ENCODE measurements at places on chromosomes 1 and 21. TPM values are rescaled to one million over a fixed set of nuclear protein-coding genes. Genes with fewer than 3 reads are reported as not detected.
A peak's percentile ranks its signal among the peaks of the same experiment; 100 is the strongest.

DNA sequence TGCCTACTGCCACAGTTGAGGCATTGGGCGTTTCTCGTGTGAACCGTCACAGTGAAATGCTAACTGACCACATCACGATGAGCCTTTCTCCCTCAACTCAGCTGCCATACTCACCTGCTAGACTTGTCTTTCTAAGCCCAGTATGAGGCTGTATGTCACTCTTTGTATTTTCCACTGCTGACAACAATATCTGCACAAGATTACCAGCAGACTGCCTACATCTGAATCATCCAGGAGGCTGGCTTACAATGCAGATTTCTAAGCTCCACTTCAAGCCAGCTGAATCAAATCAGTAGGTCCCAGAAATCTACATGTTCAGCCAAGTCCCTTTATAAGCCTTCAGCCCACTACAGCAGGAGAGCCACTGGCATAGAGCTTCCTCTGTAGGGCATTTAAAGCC lies 355.0 kb upstream of the DUSP10 start:
- no peak for DNase-seq

- no peak for DNase-seq
These were observed 45.8 kb upstream of the PDE9A start for GRCh38 chr21:42607525-42608102.

Gene CR1
- total RNA-seq, result 21.5 TPM

Gene BMP8B
- 1.7 TPM for total RNA-seq

DNA sequence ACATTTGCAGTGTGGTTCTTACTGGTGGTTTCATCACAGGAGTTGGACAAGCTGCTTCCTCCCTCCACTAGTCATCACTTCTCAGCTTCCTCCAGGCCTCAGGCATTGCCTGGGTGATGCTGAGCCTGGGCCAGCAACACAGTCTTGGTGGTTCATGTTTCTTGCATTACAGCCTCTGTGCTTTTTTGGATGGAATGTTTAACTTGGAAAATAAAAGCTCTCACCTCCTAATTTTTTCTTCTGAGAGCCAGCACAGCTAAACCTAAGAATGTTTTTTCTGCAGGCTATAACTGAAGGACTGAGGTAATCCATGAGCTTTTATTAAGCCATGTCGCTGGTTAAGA lies 66.1 kb upstream of the RHOU start:
- DNase-seq, result no peak

GRCh38 chr21:37800456-37801061 lies 115.7 kb downstream of the KCNJ6 start:
- no peak for DNase-seq

DNA sequence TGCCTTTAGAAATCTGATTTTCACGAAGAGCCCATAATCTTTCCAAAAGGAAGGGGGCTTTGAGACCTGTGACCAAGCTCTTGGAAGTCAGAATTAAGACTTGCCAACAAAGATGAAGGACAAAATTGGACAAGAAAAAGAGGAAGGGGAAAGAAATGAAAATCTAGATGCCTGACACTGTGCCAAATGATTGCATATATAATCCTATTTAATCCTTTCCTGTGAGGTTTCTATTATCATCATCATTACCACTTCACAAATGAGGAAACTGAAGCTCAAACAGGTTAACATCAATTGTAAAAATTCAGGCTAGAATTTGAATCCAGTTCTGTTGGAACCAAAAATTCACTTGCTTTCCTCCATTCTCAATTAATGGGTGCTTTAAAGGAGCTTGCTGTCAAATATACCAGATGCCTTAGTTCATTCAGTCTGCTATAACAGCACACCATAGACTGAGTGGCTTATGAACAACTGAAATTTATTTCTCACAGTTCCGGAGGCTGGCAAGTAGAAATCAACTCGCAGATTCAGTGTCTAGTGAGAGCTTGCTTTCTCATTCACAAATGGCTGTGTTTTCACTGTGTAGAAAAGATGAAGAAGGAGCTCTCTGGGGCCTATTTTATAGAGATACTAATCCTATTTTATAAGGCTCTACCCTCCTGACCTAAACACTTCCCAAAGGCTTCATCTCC lies 197.5 kb upstream of the ST6GALNAC5 start:
- DNase-seq, result no peak

Gene LRRC71
- total RNA-seq, result 5.3 TPM

Gene GBP2
- total RNA-seq, result 48.8 TPM

DNA sequence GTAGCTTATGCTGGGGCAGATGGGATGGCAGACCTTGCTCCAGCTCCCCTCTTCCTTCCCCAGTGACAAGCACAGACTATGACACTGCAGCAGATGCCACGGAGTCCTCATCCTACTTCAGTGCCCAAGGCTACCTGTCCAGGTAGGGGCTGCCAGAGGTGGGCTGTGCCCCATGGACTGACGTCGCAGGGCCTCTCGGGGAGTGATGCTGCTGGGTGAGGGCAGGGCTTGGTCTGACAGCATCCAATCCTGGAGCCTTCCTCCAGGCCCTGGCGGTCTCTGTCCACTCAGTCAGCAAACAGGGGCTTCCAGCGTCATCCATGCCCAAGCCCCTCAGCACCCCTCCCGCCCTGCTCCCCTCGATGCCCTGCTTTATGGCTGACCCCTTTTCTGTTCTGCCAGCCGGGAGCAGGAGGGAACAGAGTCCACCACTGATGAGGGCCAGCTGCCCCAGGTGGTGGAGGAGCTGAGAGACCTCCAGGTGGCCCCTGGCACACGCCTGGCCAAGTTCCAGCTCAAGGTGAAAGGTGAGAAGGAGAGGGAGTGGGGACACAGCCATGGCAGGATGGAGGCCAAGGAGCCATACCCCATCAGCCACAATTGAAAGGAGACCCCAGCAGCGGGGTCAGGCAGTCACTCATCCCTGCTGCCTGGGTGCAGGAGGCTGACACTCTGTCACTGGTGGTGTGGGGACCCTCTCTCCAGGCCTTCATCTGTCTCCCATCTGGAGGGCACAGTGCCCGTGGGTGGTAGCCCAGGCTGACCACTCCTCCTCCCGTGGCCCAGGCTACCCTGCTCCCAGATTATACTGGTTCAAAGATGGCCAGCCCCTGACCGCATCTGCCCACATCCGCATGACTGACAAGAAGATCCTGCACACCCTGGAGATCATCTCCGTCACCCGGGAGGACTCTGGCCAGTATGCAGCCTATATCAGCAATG lies 73.6 kb downstream of the TRIM11 start:
- peak; percentile 28 for DNase-seq

Gene ZNF692
- 41.9 TPM for total RNA-seq

DNA sequence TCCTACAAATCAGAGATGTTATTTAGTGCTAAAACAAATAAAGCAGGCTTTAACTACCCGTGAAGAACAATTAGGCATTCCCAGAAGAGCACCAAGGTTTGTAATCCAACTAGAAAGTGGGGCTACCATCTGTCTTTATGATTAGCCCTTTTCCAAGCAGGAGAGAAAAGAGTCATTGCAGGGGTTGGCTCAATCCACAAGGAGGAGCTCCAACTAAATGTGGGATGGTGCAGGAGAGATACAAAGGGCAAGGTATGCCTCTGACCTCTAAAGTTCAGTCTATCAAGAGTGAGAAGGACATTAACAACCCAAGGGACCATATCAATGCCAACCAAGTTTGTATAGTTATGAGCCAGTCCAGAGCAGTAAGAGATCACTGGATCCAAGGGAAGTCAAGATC lies 382.7 kb upstream of the DUSP10 start:
- DNase-seq, result no peak

DNA sequence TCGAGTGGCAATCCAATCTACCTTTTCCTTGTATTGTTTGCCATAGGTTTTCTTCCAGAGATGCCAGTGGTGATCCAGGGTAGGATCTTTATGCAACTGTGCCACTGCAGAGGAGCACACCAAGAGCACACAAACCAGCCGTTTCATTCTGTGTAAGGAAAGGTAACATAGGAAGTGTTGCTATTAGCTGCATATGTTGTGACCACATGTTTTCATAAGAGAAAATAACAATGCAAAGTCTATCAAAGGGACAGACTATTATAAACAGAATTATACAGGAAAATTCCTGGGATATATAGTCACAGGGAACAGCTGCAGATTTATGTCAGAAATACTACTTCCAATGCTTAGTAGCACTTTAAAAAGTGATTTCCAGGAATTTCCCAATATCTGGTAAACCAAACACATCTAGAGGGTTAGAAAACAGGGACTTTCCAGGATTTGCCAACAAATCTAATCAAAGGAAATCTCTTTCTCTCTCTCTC lies 919 bp downstream of the CTSS start:
- no peak for DNase-seq

- DNase-seq, result no peak
These were observed 6.6 kb upstream of the PRRX1 start for GRCh38 chr1:170657275-170657853.

Gene HUNK
- total RNA-seq, result 1.9 TPM

GRCh38 chr1:107076841-107077240 lies 20.4 kb downstream of the PRMT6 start:
- DNase-seq, result no peak

- DNase-seq, result no peak
These were observed 600.5 kb downstream of the LTN1 start for GRCh38 chr21:28391938-28392849.

DNA sequence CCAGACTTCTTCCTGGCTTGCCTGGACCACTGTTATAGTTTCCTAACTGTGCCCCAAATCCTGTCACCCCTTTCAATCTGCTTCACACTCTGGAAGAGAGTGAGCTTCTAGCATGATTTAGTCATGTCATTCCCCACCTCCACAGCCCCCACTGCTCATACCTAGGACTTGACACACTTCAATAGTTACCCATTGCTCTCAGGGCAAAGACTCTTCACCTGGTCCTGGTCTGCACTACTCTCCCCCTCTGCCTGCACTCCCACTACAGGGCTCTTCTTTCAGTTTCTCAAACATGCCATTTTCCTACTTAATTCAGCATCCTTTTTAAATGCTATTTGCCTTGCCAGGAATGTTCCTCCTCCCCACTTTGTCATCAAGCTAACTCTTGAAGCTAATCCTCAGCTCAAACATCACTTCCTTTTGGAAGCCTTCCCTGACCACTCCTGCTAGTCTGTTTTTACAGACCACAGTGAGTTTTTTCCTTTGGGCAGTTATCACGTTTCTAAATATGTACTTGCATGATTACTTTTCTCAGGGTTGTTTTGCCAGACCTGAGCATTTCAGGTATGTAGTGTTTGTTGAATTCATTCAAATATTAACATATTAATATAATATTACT lies 24.7 kb downstream of the CYP2J2 start:
- DNase-seq, result no peak

DNA sequence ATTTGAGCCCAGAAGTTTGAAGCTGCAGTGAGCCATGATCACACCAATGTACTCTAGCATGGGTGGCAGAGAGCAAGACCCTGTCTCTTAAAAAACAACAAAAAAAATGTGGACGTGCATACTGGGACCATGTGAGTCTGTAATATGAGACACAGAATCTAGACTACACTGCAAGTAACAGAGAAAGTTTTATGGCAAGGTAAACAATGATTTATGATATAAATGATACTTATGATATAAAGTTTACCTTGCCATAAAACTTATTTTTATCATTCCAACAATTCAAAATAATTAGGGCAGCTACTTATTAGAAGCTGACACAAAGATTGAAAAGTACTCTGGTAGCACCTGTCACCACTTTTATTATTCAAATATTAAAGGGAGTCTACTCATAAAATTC lies 34.7 kb downstream of the WDR26 start:
- DNase-seq, result no peak

GRCh38 chr1:31580891-31581603 lies 4.7 kb downstream of the TINAGL1 start:
- DNase-seq, result no peak

Gene C1orf146
- total RNA-seq, result not detected

GRCh38 chr1:236870721-236871120 lies 75.6 kb downstream of the MTR start:
- no peak for DNase-seq

GRCh38 chr1:70227439-70227838 lies 6.3 kb downstream of the SRSF11 start:
- DNase-seq, result no peak

DNA sequence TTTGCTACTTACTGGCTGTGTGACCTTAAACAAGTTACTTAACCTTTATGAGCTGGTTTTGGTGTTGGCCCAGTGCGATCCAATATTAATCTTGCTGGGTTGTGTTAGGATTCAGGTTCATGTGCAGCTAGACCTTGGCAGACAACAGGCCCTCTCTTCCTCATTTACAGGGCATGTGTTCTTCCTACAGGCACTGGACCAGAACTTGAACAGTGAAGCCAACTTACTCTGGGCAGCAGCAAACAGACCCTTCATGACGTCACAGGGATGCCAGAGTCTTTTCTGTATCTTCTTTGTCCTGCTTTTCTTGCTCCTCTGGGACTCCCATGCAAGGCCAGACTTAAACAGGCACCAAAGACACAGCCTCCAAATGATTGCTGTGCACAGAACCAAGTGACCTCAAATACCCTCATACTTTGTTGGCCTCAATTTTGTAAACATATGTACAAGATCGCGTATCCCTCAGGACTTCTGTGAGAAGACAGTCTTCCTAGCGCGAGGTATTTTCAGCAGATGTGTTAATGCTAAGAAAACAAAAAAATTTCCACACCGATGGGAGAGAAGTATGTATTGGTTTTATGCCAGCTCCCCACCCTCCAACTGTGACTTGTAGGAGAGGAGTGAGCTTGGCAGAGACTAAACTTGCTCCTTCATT lies 73.7 kb downstream of the URB2 start:
- no peak for DNase-seq

DNA sequence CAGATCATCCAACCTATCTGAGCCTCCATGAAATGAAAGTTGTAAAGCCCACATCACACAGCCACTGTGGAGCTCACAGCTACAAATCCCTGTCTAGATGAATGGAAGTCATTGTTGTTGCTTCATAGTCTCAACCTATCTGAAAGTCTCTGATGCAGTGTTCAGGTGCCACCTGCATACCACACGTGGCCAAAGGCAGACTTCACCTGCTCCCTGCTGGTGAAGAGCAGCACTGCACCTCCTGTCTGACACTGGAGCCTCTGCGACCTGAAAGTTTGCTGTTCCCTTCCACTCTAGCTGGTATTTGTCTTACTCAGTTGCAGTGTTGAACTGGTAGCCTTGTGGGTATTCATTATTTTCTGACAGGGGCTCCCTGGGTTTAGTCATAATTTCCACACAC lies 18.4 kb downstream of the LORICRIN start:
- no peak for DNase-seq

Gene YTHDF2
- 70.9 TPM for total RNA-seq

- no peak for DNase-seq
These were observed 208.7 kb upstream of the DPYD start for GRCh38 chr1:98129491-98129890.
